ENCODE measurements at places on chromosomes 11 and 22. TPM values are rescaled to one million over a fixed set of nuclear protein-coding genes. Genes with fewer than 3 reads are reported as not detected.

HPX gene
- not detected for total RNA-seq

GRIK4 gene
- total RNA-seq: under 0.01 TPM

TSPAN32 gene
- not detected for total RNA-seq

CNIH2 gene
- total RNA-seq: not detected

BAIAP2L2 gene
- under 0.01 TPM for total RNA-seq

GNAZ gene
- under 0.01 TPM for total RNA-seq

FADS1 gene
- total RNA-seq: 24.2 TPM

FGF19 gene
- total RNA-seq: not detected

IRAG1 gene
- 0.79 TPM for total RNA-seq

PGA3 gene
- not detected for total RNA-seq

PGR gene
- not detected for total RNA-seq

All from lung microvascular endothelial cell (primary cell).